ENCODE measurements at places on chromosomes 1 and 21.

DNA sequence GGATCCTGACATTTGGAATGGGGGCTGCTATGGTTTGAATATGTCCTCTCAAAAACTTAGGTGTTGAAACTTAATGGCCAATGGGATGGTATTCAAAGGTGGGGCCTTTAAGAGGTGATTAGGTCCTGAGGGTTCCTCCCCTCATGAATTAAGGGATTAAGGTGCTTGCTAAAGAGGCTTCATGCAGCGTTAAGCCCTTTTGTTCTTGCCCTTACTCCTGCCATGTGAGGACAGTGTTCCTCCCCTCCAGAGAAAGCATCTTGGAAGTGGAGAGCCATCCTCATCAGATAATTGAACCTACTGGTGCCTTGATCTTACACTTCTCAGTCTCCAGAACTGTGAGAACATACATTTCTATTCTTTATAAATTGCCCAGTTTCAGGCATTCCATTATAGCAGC lies 146.6 kb downstream of the KCNJ6 start:
- DNase-seq: no peak

DNA sequence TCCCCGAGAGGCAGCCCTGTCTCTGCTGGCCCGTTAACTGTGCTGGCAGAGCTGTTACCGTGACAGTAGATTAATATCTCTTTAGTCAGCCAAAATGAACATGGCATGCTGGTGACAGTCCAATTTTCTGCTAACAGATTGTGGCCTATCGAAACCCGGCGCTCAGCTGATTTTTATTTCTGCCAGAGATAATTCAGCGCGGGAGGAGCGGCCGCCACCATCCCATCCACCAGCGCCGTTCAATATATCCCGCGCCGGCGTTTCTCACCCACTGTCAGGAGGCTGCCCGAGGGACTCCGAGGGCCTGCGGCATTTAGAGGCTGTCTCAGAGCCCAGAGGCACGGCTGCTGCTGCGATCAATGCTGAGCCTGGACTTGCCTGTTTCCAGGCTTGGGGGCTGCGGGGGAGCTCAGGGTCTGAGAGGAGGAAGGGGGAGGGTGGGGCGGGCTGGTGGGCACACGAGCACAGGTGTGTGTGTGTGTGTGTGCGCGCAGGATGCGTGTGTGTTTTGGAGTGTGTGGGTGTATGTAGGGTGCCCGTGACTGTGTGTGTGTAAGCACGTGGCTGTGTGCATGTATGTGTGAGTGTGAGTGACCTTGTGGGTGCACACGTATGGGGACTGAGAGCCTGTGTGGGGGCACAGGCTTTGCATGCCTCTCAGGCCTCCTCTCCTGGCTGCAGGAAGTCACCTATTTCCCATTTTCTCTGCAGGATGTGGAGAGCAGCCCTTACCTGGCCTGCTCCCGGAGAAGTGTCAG lies 109.7 kb upstream of the ACTRT2 start:
- DNase-seq: no peak

DNA sequence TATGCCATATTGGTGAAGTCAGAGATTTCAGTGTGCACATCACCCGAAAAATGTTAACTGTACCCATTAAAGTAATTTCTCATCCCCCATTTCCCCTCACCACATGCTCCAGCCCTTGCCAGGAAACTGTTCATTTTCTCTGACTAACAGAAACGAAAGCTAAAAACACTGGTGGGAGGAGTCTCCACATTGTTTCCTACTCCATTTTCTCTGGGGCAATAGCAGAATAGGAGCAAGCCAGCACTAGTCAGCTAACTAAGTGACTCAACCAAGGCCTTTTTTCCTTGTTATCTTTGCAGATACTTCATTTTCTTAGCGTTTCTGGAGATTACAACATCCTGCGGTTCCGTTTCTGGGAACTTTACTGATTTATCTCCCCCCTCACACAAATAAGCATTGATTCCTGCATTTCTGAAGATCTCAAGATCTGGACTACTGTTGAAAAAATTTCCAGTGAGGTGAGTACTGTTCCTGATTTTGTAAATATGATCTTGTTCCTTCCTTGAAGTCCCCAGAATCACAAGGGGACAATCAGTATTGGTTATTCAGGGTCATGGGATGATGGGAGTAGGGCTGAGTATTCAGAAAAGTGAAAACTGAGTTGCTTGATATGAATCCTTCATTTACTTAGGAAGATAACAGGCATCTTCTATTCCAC lies at the start of gene IFI16:
Gene IFI16 (plus strand): TSS at position 204 of the 658 bp plus-strand sequence. CDS start 4,774 bp downstream, outside the sequence.
- DNase-seq: no peak

GRCh38 chr1:226873771-226874578 lies 3.6 kb downstream of the PSEN2 start:
- DNase-seq: no peak

GRCh38 chr21:31497914-31498313 lies 153.9 kb upstream of the TIAM1 start:
- no peak for DNase-seq

GRCh38 chr1:158509471-158510156 lies 37.6 kb downstream of the OR10R2 start:
- no peak for DNase-seq

DNA sequence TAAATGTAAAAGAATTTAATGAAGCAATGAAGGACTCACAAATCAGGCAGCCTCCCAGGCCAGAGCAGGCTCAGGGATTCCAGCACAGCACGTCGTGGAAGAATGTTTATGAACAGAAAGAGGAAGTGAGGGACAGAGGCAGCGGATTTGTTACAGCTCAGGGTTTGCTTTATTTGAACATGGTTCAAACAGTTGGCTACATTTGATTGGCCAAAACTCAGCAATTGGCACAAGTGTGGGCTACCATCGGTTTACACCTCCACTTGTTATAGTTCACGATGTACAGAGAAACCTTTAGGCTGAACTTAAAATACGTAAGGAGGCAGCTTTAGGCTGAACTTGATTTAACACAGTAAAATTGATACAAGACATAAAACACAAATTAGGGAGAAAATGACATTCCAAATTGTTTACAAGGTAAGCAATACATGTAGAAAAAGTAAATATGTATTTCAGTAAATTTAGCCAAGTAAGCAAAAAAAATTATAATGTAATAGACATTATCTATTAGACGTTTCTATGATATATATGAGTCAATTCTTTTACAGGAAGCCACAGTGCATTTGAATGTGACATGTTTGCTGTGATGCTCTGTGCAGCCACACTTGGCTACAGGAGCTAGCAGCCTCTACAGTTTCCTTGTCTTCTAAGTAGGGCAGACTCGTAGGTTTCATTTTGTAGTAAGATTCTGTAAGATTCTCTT lies 126.5 kb downstream of the ADSS2 start:
- no peak for DNase-seq

DNA sequence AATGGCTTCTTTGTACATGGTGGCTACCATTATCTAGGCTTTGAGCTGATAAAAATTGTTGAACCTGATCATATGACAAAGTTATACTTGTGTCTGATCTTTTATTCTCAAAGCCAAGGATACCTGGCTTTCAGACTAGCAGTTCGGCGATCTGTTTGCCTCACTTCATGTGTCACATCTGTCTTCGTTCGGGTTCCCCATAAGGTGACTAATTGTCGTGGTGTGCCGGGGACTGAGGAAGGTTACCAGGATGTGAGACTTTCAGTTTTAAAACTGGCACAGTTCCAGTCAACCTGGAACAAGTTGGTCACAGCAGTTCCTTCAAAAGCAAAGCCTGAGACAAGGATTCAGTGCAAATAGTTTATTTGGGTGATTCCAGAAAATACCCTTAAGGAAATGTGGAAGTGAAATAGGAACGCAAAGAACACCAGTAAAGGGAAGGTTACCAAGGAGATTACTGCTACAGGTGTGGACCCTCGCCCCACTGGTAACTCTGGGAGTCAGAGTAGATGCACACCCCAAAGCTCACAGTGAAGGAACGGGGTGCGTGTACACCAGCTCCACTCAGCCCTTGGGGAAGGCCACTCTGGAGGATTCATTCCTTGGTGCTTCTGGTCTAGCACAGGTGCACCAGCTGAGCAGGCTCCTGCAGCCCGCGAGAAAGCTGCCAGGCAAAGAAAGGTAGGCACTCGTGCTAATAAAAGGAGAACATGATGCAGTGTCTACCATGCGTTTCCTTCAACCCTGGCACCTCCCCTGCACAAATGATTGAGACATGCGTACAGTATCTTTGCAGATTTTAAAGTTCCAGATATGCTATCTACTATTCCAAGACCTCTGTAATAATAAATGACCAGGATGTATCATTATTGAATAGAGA lies 69.0 kb downstream of the VWA5B1 start:
- no peak for DNase-seq

- DNase-seq: no peak
Measured at GRCh38 chr1:171245458-171246064, 2.7 kb upstream of the FMO1 start.

- DNase-seq: no peak
Measured at GRCh38 chr1:242140836-242141235, 141.9 kb upstream of the MAP1LC3C start.

DNA sequence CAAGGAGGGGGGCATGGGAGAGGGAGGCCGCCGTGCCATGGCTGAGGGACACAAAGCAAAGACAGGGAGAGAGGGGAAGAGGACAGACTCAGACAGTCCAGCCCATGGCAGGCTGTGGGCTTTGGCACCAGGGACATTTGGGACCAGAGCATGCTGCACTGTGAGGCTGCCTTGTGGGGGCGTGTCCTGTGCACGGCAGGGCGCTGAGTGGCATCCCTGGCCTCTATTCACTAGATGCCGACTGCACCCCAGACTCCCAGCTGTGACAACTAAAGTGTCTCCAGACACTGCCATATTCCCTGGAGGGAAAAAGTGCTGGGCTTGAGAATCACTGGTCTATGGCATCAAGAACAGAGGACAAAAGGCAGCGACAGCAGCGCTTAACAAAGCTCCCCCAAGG lies 18.6 kb upstream of the PRDM15 start:
- no peak for DNase-seq

- DNase-seq: no peak
Measured at GRCh38 chr1:174491606-174492005, 43.8 kb downstream of the GPR52 start.

Data from NCI-H1930 (cell line).